ENCODE measurements at places on chromosomes 5 and 9.

DNA sequence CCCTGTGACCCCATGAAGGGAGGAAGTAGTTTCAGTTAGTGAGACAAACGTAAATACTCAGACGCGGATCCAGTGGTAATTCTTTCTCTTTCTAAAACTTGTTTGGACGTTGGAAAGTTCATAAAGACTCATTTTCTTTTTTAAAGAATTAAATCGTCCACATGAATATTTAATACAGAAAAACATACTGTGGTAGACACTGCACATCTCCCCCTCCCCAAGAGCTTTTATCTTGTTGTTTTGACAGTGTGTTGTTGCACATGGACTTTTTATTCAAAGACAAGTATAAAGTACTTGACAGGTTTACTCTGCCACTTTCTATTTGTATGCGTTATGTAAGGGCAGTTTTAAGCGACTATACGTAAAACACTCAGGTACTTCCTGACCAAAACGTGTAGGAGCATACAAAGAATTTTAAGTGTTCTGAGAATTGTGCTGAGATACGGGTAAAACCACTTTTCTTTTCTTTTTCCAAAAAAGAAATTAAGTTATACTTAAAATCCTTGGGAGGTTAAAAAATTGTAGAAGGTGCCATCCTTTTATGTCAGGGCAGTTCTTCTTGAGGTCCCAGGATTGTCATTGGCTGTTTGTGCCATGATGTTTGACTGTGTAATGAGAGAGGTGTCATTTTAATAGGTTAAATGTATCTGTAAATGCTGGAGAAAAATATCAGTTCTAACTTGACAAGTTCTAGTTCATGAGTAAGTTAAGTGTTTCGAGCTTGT lies 1.3 kb downstream of the NIPBL start:
- no peak for DNase-seq

DNA sequence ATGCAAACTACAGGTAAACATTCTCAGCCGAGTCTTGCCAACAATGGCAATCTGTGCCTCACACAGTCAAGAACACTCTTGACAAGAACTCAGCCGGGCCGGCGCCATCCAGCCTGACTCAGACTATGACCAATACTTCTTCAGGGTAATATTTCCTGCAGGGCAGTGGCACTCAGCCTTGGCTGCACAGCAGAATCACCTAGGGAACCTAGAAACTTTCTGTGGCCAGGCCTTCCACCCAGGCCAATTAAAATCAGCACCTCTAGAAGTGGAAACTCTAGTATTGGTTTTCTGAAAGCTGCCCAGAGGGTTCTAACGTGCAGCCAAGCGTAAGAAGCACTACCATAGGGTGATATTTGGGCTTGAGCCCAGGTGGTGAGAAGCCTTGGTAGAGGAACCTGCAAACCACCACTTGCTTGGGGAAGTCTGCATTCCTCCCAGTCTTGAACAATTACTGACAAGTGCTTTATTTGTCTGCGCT lies 120.6 kb downstream of the TTLL11 start:
- no peak for DNase-seq

- no peak for DNase-seq
Observed at GRCh38 chr9:135968083-135968476, 6.9 kb upstream of the UBAC1 start.

- no peak for DNase-seq
Observed at GRCh38 chr9:1454211-1454610, 404.1 kb downstream of the DMRT2 start.

DNA sequence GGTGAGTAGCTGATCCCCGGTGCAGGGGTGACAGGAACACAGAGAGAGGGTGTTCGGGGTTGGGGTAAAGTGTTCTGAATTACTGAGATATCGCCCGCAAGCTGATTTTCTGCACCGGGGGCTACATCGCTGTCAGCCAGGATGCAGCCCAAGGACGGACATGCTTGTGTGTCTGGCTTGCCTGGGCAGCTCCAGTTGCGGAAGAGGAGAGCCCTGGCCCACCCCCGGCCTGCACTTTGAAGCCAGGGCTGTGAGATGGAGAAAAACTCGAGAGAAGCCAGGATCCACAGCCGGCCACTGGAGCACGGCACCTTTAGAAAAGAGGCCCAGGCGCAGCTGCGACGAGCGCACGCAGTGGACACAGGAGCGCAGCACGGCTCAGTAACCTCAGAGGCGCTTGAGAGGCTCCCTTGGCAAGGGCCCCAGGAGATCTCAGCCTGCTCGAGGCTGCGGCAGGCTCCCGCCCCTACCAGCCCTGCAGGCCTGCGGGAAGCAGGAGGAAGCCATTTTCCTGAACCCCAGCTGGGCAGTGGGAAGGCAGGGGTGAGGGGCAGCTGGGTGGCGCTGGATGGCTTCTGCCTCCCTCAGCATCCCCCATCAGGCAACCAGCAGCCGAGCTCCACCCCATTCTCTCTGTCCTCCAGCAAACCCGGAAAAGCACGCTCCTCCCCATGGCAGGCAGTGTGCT lies 59.2 kb downstream of the C9orf50 start:
- no peak for DNase-seq

DNA sequence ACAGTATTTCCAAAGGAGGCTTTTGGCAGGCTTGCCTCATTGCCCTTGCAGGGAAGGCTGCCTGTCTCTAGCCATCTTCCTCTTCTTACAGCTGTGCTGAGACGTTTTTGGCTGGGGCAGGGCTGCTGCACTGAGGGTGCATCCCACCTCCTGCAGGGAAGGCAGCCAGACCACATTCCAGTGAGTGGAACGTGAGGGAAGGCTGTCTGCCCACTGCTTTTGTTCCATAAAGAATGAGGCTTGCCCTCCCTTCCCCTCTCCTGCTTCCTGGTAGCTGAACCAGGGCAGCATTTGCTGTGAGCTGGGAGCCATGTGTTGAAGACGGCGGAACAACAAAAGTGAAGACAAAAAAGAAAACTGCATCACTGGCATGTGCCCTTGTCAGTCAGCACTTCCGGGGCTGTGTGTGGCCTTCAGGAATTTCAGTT lies 16.8 kb downstream of the MGAT1 start:
- no peak for DNase-seq

Data from SIG-M5 (cell line).